Activated naive CD4-positive, alpha-beta T cell treated with anti-CD3 and anti-CD28 coated beads, Interleukin-2, amount 50 U/mL, for 72 hours (primary cell): ENCODE measurements at places on chromosomes 11 and 22.

DNA sequence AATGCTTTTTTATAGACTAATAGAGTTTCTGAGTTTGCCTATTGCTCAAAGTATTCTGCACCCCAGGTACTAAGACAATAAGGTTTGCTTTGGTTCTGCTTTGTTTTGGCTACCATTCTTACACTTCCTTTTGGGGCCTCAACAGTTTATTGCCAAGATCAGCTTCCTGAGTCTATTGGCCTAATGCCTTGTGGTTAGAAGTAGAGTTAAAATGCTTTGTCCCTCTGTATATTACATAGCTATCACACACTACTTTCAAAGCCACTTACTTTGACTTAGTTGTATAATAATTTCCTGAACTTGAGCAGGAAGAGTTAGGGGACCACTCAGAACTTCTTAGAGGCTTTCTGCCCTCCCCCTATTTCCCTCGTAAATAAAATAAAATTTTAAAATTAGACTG, 96.5 kb downstream of the DLG2 start:
- no peak for DNase-seq

- DNase-seq: no peak
Observed at GRCh38 chr11:80096736-80097135, 655.9 kb upstream of the TENM4 start.

DNA sequence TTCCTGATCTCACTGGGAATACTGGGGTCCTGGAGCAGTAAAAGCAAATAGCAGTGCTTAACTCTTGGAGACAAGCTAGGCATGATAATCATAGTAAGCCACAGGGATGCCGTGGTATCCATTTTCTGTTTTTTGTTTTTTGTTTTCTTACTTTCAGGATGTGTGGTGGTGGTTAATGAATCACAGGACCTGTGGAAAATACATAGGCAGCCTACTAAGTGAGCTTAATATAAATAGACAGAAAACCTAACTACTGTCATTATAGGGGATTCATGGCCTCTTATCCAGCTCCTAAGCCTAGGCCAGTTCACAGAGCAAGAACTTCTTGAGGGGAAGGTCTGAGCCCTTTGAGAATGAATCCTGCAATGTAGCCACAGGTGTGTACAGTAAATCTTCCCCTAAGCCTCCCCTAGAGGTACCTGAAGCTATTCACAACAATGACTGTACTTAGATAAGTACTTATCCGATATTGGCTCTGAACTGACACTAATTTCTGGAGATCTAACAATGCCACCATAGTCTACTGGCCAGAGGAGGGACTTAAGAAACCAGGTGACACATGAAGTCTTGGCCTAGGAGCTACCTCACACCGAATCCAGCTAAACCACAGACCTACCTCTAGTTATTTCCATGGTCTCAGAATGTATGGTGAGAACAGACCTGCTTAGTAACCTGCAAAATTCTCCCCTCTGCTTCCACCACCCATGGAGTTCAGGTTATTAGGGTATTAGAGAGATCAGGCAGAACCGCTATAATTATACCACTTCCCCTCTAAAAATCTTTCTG, 83.6 kb downstream of the ENTHD1 start:
- DNase-seq: no peak

GRCh38 chr11:90639461-90639993, 416.7 kb upstream of the CHORDC1 start:
- no peak for DNase-seq

DNA sequence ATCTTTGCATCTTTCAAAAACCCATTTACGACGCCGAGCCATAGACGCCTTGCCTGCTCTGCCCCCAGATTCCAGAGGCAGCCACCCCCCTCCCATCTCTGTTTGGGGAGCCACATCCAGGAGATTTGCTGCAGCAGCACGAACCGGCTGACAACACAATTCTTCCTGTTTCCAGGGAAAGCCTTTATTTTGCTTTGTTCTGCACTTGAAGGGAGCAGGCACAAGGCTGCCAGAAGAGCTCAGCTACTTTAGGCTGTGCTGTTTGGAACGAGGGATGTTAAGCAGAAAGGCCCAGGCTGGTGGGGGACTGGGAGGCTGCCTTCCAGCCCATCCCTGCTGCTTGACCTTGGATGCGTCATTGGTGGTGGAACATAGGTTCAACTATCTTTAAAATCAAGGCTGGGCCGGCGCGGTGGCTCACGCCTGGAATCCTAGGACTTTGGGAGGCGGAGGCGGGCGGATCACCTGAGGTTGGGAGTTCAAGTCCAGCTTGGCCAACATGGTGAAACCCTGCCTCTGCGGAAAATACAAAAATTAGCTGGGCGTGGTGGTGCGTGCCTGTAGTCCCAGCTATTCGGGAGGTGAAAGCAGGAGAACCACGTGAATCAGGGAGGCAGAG, 243.9 kb downstream of the MIAT start:
- no peak for DNase-seq

DNA sequence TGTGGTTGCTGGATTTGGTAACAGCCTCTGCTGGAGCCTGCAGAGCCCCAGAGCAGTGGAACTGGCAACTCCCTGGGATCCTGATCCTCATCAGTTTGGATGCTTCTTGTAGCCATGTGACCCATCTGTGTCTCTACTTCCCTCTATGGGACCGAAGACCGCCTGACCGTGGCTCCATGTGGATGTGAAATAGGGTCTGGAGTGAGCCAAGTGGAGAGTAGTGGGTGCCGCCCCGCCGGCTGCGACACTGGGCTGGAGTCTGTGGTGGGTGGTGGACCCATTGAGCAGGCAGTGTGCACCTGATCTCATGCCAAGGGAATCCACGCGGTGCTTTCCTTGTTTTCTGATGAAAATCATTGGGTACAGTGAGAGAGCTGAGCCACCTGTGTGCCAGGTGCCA, 543.2 kb upstream of the B3GAT1 start:
- no peak for DNase-seq

- no peak for DNase-seq
Observed at GRCh38 chr11:78961937-78962701, 387.5 kb upstream of the NARS2 start.

DNA sequence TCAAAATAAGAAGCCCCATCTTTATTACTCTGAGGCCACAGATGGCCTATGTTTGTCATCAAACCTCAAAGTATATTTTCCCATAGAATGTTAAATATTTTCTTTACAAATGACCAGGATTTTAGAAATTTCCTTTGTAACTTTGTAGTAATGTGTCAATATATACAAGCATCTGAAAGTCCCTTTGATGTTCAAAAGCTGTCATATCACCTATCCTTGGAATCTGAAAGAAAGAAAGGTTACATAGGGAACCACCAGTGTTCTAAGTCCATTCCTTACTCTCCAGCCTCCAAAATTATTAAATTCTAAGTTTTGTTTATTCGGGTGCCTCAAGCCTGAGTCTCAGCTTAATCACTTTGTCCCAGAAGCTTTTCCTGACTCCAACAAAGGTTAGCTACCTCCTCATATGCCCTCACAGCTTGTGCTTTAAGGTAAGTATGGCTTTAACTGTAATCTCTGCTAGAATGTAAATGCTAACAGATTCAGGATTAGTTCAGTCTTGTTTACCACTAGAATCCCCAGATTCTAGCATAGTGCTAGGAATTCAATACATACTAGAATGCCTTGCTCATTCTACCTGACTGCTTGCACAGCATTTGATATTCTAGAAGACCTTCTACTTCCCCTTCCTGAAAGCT, 32.3 kb downstream of the CCDC34 start:
- no peak for DNase-seq

- DNase-seq: no peak
Observed at GRCh38 chr22:38872831-38873248, 824 bp upstream of the CBX6 start.

GRCh38 chr11:36195496-36196354, 93.5 kb downstream of the COMMD9 start:
- DNase-seq: no peak

GRCh38 chr11:91686281-91686680, 538.3 kb upstream of the FAT3 start:
- no peak for DNase-seq

- peak; percentile 55 for DNase-seq
Observed at GRCh38 chr22:30694640-30695350, at the start of gene OSBP2. Gene OSBP2, plus strand, starts transcription at chr22:30694874. Its CDS starts 36 bp downstream, at chr22:30694910.

DNA sequence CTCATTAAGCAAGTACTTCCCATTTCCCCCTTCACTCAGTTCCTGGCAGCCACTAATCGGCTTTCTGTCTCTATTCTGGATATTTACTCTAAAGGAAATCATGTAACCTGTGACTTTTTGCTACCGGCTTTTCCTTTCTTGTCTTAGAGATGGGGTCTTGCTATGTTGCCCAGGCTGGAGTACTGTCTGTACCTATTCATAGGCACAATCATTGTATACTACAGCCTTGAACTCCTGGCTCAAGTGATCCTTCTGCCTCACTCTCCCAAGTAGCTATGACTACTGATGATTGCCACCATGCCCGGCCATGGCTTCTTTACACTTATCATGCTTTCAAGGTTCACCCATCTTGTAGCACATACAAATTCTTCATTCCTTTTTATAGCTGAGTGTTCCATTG, 12.4 kb downstream of the SLC25A17 start:
- no peak for DNase-seq

GRCh38 chr11:67322049-67322448, 18.7 kb downstream of the SSH3 start:
- DNase-seq: no peak

GRCh38 chr11:20623252-20623651, 23.8 kb downstream of the SLC6A5 start:
- no peak for DNase-seq

GRCh38 chr11:16321148-16321547, 35.2 kb downstream of the SOX6 start:
- no peak for DNase-seq
